ENCODE measurements at places on chromosomes 7 and 10.

DNA sequence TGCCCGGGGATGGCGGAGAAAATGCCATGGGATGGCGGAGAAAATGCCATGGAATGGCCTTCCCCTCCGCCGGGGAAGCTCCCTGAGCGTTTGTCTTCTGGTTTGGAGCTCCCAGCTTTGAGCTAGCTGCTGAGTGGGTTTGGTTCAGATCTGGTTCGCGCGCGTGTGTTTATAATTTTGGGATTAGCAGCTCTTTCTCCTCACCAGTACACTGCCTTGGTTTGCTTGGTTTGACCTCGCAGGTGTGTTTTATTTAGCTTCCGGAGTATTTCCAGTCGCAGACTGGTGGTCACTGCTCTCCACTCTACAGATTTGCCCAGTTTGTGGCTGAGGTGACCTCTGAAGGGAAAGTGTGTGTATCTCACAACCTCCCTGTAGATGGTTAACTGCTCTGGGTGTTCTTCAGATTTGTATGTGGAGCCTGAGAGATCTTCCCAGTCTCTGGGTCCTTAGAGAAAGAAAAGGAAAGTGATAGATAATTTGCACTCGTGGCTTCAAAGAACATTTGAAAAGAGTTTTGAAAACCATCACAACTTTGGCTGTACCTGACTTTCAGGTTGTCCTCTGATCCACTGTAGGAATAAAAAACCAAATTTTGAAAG is 597 bp downstream of the ZNF277 start:
- DNase-seq: no peak

DNA sequence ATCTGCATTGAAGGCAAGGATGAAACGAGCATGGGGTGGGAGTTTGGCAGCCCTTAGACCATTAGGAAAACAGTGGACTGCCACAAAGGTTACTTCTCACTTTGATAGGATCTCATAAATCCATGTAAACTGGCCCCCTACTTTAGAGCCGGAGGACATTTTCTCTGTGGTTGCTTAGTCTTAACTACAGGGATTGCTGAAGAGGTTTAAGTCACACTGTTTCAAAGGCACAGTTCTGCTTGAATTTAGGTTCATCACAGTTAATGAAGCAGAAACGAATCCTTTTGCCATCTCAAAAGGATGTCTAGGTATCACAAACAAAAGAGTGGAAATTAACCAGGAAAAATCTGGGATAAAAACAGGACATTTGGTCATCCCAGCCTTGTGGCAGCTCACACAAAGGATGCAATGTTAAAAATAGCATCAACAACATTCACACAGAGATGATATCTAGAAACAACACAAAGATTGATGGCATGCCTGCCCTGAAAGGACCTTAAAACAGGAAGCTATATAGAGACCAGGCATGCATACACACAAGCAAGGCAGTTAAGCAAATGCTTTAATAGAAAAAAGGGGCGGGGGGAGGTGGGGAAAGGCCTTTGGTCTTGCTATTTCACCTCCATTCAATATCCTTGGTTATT is 74.0 kb downstream of the DOCK4 start:
- peak; percentile 16 for DNase-seq

- DNase-seq: peak; percentile 97
Observed at GRCh38 chr7:140625908-140626868, 14.4 kb downstream of the DENND2A start.

- DNase-seq: peak; percentile 85
Observed at GRCh38 chr10:130179640-130180039, 43.4 kb downstream of the GLRX3 start.

DNA sequence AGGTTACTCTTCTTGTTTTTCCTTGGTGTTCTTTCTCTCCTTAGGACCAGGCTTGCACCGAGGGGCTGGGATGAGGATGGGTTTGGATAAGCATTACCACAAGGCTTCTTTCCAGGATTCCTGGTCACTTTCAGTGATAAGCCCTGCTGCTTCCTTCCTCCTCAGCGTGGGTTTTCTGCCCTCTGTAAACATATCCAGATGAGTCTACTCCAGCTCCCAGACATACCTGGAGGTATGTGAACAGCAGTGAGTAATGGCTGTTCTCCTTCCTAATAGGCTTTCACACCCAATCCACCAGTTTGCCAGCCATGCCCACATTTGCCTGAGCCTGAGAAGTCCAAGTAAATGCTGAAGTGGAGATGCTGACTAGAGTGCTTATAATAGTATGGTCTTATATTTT is 229.8 kb upstream of the YAE1 start:
- peak; percentile 3 for DNase-seq

DNA sequence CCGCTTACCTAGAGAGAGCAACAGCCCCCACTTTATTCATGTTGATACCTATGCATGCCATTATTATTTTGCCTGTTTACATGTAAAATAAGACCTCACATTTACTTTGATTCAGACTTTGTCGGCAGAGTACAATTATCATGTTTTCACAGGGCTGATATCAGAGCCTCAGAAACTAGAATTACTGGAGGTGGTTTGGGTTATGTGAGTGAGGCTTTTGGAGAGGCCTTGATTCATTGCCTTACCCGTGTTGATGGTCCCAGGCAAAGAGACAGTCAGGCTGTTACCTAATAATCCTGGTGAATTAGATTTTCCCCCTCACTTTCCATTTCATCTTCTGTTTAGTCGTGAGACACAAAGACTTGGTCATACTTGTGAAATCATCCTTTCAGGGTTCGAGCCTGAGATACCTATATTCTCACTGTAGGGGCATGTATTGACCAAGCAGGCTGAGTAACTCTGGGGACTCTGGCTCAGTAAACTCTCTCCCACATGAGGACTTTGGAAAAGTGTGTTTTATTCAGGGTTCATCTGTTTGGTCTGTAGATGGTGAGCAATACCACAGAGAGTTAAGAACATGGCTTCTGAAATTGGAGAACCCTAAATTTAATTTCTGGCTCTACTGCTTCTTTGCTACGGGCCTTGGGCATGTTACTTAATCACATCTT is 150.9 kb downstream of the CELF2 start:
- DNase-seq: no peak

- DNase-seq: no peak
Observed at GRCh38 chr10:44199267-44199666, 185.6 kb downstream of the CXCL12 start.

GRCh38 chr10:32210306-32211045 is 136.5 kb downstream of the EPC1 start:
- DNase-seq: peak; percentile 72

- no peak for DNase-seq
Observed at GRCh38 chr7:100489121-100489520, 5.4 kb downstream of the NYAP1 start.
